ENCODE measurements at places on chromosomes 12 and 14.

DNA sequence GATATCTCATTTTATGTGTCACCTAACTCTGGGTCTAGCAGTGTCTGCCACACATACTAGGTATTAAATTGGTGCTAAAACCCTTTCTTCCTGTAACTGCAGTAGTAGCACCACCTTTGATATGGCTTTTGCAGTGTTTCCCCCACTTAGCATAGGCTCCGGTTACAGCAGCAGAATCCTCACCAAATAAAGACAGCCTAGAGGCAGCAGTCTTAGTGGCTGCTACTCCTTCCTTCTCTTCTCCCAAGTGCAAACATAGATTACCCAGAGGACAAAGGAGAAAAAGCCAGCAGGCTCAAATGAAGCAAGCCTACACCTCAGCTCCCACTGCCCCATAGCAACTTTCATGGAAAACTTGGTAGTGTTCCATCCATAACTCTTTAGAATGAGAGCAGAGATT, 30.1 kb upstream of the ABCC9 start:
- no peaks in the 10 kb centered on the region for H3K36me3 ChIP-seq
- H3K27ac ChIP-seq, result no peak overlapping the region
- no peak overlapping the region for H3K4me3 ChIP-seq
- peaks cover 9% of the 10 kb centered on the region for H3K4me1 ChIP-seq
- H3K27me3 ChIP-seq, result no peaks in the 10 kb centered on the region
- DNase-seq, result no peak

GRCh38 chr12:112126000-112126438, 659 bp downstream of the TRAFD1 start:
- peaks cover 27% of the 10 kb centered on the region for H3K4me1 ChIP-seq
- H3K4me3 ChIP-seq, result peak overlapping the region; percentile 78
- H3K36me3 ChIP-seq, result no peaks in the 10 kb centered on the region
- H3K27ac ChIP-seq, result no peak overlapping the region
- DNase-seq, result no peak

- no peak for DNase-seq
- H3K4me3 ChIP-seq, result no peak overlapping the region
- 0 out of 2 replicates have a peak overlapping the region, but pooled peaks have one; percentile 63 for H3K27ac ChIP-seq
- H3K27me3 ChIP-seq, result no peaks in the 10 kb centered on the region
These were observed 39.1 kb downstream of the CCDC85C start for GRCh38 chr14:99564926-99565259.

GRCh38 chr12:7068994-7069346, 8.5 kb downstream of the C1S start:
- no peak for DNase-seq
- H3K36me3 ChIP-seq, result no peaks in the 10 kb centered on the region
- no peak overlapping the region for H3K27ac ChIP-seq
- H3K4me3 ChIP-seq, result no peak overlapping the region
- peaks cover 8% of the 10 kb centered on the region for H3K27me3 ChIP-seq

- peaks cover 53% of the 10 kb centered on the region for H3K4me1 ChIP-seq
- H3K27ac ChIP-seq, result no peak overlapping the region
- H3K4me3 ChIP-seq, result peak overlapping the region; percentile 74
- H3K36me3 ChIP-seq, result no peaks in the 10 kb centered on the region
These were observed 6.0 kb downstream of the SIX6 start for GRCh38 chr14:60514741-60515491.

All from WTC11 (cell line).